ENCODE measurements at places on chromosomes 13 and 19.

DNA sequence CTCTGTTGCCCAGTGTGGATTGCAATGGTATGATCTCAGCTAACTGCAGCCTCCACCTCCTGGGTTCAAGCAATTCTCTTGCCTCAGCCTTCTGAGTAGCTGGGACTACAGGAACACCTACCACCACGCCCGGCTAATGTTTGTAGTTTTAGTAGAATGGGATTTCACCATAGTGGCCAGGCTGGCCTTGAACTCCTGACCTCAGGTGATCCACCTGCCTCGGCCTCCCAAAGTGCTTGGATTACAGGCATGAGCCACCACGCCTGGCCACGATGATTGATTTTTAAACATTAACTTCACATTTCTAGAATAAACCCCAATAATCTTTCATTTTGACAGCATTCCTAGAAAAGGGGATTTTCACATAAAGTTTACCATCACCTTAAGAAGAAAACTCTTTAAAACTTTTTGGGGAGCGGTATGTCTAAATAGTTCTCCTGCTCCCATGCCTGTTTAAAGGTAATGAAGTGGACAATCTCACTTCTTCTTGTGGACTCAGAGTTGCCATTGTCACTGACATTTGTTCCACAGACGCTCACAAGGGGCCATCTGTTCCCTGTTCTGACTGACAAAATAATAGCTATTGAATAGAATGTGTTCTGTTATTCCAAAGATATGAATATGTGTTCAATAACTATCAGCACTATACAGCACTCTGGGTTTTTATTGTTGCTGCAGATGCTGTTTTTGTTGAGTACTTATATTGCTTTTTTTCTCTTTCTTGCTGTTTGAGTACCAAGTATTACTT, 66.1 kb upstream of the C1QTNF9B start:
- no peak for DNase-seq

DNA sequence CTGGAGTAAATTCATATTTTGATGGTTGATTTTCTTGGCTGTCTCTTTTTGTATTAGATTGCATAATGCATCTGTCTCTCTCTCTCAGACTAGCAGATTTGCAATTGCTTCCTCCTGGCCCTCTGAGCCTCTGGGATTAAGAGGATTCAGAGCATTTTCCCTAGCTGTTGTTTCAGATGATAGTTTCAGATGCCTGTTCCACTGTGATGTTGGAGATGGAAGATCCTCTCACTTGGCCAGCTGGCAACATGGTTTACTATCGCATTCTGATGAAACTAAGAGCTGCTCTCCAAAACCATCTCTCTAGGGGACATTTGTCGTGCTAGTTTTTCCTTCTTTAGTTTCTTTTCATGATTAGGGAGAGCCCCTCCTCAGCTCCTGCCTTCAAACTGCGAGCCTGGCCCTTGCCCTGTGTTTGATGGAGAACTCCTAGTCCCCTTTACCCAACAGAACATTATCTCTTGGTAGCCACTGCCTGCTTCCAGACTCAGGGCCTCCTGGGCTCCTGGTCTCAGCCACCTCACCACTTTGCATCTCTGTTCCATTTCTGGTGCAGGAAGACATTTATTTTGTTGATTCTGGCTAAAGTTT, 244.6 kb downstream of the B3GLCT start:
- no peak for DNase-seq

DNA sequence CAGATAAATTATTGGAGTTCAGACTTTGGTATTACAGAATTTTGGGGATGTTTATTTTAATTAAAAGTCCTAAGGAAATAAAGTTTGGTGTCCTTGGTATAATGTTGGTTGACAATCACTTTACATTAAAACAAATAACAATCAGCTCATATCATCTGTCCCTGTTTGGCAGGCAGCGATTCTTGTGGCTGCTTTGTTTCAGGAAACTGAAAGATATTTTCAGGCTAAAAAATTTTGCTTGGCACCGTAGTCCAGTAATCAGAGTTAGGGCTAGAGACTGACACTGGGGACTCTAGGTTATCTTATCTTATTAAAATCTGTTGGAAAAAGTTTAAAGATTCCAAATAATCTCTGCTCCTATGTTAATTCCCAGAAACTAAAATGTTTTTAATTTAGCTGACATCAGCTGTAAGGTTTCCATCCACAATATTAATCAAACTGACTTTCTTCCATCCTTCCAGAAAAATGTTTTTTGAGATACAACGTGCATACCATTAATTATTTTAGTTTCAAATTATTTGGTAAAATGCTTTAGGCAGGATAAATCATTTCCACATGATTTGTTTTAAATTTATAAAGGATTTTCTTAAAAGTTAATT, 97.6 kb downstream of the ZIC5 start:
- DNase-seq = no peak

DNA sequence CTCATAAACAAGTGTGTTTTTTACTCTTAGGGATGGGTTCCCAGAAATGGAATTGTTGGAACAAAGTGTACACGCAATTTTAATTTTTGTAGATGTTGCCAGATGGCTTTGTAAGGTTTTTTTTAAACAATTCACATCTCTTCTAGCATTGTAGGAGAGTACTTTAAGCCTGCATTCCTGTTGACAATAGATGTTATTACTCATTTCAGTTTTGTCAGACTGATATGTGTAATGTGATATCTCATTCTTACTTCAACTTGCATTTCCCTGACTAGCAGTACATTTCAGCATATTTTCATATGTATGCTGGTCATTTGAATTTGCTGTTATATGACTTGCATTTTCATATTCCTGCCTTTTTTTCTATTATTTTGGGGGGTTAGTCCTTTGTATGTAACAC, 186.6 kb upstream of the SLITRK6 start:
- no peak for DNase-seq

- DNase-seq = no peak
Observed at GRCh38 chr13:70747262-70747661, 639.0 kb upstream of the KLHL1 start.

- DNase-seq = no peak
Observed at GRCh38 chr13:75217949-75218348, 264.0 kb downstream of the TBC1D4 start.

DNA sequence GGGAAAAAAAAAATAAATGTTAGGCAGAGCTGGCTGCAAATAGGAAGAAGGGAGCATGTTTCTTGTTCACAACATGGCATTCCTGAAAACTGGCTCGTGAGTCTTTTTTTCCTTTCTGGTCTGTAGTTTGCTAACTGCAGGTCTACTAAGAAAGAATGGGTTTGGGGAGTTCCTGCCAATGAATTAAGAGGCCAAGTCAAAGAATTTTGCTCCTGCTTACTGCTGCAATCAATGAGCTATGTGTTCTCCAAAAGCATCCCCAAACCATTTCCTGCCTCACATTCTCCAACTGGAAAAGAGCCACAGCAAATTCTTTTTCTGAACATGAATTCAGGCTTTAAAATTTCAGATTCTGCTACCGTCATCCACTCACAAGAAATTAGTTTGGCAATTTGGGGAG, 88.6 kb downstream of the DCT start:
- DNase-seq = no peak

- DNase-seq = no peak
Observed at GRCh38 chr13:32200741-32201140, 114.4 kb downstream of the ZAR1L start.

DNA sequence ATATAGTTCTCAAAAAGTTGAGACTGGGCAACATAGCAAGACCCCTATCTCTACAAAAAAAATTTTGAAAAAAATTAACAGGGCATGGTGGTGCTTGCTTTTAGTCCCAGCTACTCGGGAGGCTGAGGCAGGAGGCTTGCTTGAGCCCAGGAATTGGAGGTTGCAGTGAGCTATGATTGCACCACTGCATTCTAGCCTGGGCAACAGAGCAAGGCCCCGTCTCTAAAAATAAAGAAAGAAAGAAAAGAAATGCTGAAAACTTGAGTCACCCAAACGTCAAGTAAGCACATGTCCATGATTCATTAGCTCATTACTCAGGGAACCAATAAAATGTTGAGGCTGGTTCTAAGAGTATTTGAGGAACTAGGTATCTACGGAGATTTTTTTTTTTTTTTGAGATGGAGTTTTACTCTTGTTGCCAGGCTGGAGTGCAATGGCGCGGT, 33.9 kb upstream of the SEMA6B start:
- no peak for DNase-seq

DNA sequence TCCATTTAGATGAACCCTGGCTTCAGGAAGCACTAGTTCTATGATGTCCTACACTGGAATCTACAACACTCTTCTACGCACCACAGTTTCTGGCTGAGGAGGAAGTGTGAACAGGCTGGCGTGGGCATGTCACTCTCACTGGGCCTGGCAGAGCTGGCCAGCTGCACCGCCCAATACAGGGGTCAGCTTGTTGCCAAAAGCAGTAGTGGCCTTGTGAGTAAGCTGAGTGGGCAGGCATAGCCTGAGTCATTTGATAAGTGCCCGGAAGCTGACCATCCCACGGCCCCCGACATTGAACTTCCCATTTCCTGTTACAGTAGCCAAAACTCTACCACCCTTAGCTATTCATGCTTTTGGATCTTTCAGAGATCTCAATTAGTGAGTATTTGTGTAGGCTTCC, 240.9 kb upstream of the SERP2 start:
- no peak for DNase-seq

DNA sequence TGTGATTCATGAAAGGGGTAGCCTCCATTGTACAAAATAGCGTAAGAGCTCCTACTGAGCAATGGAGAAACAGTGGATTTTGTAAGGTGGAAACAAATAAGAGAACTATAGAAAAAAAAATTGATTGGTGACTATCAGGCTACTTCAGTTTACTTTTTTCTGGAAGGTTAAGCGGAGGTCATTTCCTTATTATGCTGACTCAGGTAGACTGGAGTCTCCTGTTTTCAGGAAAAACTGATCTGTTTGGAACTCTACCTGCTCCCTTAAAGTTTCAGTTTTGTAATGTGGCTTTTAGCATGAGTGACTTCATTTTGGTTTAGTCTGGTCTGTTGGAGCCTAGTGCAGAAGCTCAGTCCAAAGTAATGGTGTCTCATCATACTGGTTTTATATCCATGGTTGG, 3.4 kb downstream of the ZNF607 start:
- no peak for DNase-seq

- no peak for DNase-seq
Observed at GRCh38 chr13:100613031-100613430, 24.4 kb upstream of the GGACT start.

GRCh38 chr19:19049406-19049805, 14.4 kb upstream of the SLC25A42 start:
- DNase-seq = no peak

- no peak for DNase-seq
Observed at GRCh38 chr13:19153782-19154450, 27.7 kb downstream of the TUBA3C start.

GRCh38 chr13:25377244-25377962, 5.6 kb downstream of the ATP8A2 start:
- no peak for DNase-seq

All from vagina (tissue), 2 donors.